ENCODE measurements at places on chromosomes 2 and 18.

DNA sequence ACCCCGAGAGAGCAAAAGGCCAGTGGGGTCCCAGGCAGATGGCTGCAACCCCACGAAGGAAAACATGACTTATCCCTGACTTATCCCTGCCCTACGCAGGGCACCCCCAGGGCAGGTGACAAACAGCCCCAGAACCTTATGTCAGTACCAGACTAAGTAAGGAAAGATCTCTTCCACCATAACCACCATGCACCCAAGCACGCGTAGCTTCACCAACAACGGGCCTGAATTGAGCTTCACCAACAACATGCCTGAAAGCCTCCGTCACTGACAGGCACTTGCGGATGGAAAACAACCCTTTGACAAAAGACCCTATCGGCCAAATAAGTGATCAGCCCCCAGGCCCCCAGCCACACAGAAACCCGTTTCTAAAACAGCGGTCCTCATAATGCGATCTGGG, 34.1 kb downstream of the HDAC4 start:
- no peak for DNase-seq

DNA sequence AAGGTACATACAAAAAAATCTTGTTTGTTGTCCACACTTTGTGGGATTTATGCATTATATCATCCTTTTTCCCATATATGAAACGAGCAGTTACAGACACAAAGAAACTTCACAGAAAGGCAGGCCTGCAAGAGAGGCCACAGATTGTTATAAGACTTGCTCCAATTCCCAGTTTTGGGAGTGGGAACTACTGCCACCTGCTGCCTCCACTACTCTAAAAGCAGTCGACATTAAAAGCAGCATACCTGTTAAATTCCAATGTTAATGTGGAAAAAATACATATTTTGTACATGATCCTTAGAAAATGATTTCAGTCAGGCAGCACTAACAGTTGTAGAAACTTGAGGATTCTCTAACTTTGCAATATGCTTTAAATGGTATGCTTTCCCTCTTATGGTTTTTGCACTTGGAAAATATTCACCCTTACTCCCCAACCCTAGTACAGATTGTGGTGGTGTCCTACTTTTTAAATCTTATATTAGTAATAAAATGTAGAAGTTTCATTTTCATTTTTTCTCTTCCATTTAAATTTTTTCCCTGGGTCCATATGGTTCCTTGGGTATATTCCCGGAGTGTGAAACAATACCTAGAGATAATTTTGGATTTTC, 37.9 kb downstream of the SLC38A11 start:
- peak; percentile 16 for DNase-seq

DNA sequence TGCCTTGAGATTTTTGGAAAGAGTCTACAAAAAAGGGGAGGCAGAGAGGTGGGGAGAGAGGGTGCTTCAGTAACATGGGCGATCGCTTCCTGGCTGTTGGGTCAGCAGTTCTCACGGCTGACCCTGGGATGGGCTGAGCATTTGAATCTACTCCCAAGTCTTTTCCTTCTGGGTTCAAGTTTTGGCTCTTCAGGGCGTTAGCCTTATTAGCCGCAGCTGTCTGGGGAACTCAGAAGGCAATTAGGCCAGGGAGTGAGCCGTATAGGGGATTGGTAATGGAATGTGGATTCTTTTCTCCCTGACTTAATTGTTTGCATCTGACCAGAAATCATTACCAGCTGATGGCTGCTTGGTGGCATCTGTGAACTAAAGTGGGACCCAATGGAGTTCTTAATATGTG, 250.5 kb upstream of the SKOR2 start:
- no peak for DNase-seq

- no peak for DNase-seq
These were observed 55.7 kb downstream of the MEIS1 start for GRCh38 chr2:66490588-66491001.

GRCh38 chr2:8456151-8457091, 225.4 kb upstream of the ID2 start:
- no peak for DNase-seq

DNA sequence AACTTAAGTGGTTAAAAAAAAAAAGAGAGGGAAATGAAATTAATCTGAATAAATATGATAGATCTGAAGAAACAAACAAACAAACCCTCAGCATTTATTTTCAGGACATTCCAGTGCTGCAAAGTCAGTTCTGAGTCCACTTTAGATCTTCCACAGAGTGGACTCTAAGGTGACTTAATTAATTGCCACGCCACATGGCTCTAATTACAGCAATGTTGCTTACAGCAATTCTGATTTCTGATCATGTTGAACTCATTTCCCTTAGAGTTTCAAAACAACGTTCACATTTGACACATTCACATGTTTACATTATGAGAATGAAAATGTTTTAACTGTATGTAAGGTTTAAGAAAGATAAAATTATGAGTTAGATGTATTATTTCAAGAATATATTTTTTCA, 38.6 kb upstream of the RASGRP3 start:
- no peak for DNase-seq

DNA sequence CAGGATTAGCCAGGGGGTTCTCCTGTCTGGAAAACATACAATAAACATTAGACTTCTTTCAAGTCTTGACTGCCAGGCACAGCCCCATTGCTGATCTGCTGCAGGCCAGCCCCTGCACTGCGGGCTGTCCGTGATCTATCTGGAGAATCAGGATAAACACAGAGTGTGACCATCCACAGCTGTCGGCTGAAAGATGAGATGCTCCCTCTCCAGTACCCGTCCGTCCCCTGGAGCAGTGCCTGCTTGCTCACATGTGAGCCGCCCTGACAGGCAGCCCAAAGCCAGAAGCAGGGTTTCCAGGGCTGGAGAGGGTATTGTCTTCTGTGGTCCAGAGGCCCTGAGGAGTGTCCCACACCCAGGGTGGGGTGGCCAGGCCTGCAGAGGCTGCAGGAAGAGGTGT, 46.1 kb upstream of the FOSL2 start:
- DNase-seq = no peak

- no peak for DNase-seq
These were observed 38.6 kb downstream of the ALPK2 start for GRCh38 chr18:58590254-58590653.

DNA sequence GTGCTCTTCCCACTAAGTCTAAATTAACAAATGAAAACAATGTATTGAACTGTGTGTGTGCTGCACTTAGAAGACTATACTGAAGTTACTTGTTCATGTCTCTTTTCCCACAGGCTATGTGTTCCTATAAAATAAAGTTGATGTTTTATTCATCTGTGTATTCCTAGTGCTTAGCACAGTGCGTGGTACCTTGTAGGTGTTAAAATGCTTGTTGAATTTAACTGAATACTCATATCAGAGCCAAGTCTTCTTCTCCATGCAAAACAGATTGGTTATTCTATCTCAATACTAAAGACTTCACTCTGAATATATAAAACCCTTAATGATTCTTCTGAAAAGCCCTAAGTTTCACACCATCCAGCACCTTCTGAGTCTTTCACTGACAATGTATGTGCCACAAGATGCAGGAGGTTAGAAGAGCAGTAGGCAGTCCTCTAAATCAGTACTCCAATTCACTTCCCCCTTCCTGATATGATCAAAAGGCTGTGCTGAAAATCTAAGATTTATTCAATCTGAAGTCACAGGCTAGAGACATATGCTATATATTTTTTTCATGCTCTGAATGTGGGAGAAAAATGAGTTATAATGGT, 231.7 kb upstream of the CCDC150 start:
- DNase-seq = no peak

GRCh38 chr2:68330691-68331090, 10.9 kb upstream of the CNRIP1 start:
- no peak for DNase-seq

GRCh38 chr2:29120846-29121245, 5.6 kb downstream of the CLIP4 start:
- no peak for DNase-seq

GRCh38 chr2:188456114-188456909, 164.6 kb downstream of the GULP1 start:
- DNase-seq = no peak

- no peak for DNase-seq
These were observed 66.3 kb upstream of the TMEM247 start for GRCh38 chr2:46413111-46413510.

GRCh38 chr2:88837511-88838160, 146.2 kb downstream of the RPIA start:
- DNase-seq = peak; percentile 66

GRCh38 chr2:191114403-191114886, 36.3 kb downstream of the STAT4 start:
- no peak for DNase-seq

- DNase-seq = no peak
These were observed 170.1 kb upstream of the REV1 start for GRCh38 chr2:99659874-99660273.

- DNase-seq = no peak
These were observed 47.7 kb upstream of the SMAD2 start for GRCh38 chr18:47978141-47978540.

- DNase-seq = no peak
These were observed 19.9 kb downstream of the EPAS1 start for GRCh38 chr2:46317094-46317486.

DNA sequence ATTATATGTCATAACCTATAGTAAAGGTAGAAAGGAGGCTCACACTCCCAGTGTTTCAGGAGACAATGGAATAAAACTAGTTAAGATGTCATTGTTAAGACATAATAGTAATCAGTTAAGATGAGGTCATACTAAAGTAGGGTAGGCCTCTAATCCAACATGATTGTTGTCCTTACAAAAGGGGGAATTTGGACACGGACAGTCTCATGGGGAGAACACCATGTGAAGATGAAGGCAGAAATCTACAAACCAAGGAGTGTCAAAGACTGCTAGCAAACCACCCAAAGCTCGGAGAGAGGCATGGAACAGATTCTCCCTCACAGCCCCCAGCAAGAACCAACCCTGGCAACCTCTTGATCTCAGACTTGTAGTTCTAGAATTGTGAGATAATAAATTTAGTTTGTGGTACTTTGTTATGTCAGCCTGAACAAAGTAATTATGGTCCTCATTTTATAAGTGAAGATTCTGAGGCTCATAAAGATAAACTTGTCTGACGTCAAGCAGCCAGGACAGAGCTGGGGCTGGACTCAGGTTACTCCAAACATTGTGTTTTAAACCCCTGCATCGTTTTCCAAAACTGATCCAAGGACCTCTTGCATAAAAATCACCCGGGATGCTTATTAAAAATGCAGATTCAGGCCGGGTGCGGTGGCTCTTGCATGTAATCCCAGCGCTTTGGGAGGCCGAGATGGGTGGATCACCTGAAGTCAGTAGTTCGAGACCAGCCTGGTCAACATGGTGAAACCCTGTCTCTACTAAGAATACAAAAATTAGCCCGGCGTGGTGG, 47.8 kb downstream of the CCDC195 start:
- no peak for DNase-seq

DNA sequence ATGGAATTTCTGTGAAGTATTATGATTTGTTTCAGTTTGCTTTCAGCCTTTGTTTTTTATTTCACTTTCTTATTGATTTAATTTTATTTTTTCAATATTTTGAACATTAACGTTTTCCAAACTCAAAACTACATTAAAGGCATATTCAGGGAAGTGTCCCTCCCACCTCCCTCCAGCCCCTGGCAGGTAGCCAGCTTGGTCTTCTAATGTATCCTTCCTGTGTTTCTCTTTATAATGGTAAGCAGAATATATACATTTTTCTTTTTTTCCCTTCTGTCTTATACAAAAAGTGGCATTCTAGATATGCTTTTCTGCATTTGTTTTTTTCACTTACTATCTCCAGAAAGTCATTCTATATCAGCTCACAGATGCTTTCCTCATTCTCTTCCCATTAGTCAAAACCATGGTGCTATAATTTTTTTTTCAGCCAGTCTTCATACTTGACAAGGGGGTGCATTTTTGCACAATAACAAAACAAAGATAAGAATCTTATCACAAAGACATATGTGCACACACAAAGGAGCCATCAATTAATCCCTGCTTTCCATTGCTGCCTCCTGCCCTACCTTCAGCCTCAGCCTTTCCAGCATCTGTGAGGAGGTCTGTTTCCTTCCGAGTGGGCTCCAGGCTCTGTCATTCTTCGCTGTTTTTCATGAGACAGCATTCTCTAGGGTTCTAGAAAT, 33.7 kb upstream of the TMEM177 start:
- no peak for DNase-seq

DNA sequence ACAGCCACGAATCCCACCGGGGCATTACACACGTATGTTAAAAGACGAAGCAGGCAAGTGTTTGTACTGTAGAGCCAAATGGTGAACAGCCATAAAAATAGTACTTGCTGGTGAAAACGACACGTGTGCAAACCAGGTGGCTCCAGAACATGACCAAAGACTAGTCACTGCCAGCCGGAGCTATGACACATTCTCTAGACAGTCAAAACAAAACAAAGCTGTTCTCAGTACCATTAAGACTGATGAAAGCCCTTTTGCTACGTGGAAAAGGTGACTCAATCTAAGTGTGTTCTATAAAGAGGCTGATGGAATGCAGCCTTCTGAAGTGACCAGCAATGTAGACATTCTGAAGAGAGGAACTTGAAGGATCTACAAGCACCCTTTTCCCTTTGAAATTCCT, 367.7 kb upstream of the NETO1 start:
- DNase-seq = no peak

DNA sequence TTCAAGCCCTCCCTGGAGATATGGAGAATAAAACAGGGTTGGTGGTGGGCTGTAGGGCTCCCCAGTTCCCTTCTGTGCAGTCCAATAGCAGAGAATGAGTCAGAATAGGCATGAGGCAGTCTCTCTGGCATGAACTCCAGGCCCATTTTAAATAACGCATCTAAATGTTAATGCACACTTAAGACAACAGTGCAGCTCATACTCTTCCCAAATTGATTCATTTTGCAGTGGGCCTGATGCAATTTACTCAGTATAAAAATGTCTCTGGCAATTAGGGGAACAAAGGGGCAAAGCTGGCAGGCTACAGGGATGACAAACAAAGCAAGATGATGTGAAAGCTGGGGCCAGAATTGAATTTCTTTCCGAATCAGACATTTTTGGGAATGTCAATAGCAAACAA, 402.8 kb downstream of the CLIP4 start:
- no peak for DNase-seq

- DNase-seq = no peak
These were observed 9.1 kb upstream of the MYO5B start for GRCh38 chr18:50203801-50204604.

All from OCI-LY7 (cell line).